Heart right ventricle (tissue), 16 donors: ENCODE measurements at places on chromosomes 7 and 10.
A peak's percentile ranks its signal among the peaks of the same experiment; 100 is the strongest.

- DNase-seq = no peak
Observed at GRCh38 chr7:114916261-114916892, 5.5 kb upstream of the MDFIC start.

DNA sequence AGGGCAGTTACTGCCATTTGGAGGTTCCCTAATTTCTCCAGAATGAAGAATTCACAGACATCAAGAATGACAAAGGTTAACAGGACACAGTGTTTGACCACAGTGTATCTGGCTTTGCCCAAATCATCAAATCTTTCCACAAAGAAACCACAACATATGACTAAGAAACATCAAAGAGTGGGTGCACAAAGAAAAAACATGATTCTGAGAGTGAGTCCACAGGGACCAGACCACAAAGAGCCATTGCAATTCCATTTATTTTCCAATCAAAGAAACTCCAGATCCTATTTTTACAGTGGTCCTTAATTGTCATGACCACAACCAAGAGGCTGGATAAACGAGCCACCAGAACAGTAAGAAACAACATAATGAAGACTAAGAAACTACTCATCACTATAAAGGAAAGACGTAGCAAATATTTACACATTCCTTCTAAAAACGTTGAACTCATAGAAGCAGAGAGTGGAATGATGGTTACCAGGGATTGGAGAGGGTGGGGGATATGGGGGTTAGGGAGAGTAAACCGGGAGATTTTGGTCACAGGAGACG, 286.5 kb downstream of the DOCK4 start:
- DNase-seq = no peak

DNA sequence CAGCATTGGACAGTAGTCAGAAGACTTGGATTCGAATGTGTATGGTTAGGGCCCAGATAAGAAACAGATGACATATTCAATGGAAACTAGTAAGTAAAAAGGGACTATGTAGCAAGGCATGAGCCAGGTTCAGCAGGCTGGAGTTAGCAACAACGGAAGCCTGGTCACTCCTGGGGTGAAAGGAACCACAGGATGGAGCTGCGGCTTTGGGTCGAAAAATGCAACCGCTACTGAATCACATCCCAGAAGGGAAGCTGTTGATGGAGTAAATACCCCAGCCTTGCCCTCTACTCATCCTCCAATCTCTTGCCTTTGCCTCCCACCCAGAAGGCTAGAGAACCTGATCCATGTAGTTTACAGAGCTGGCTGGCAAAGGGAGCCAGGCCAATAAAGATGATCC, 37.5 kb upstream of the EGR2 start:
- no peak for DNase-seq

DNA sequence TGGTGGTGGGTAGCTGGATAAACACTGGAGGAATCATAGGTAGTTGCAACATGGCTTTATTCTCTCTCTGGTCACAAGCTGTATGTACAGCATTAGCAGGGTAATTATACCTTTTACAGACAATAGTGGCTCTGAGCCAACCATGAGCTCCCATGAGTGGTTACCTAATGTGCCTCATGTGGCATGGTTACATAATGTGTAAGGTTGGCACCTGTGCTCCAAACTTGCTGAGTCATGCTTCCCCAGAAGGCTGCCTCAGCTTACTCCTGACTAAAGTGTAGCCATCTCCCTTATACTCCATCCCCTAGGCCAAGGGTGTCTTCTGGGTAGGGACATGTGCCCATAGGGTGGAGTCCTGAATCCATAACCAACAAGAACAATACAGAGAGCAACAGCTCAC, 345.3 kb upstream of the SEMA3C start:
- DNase-seq = no peak

DNA sequence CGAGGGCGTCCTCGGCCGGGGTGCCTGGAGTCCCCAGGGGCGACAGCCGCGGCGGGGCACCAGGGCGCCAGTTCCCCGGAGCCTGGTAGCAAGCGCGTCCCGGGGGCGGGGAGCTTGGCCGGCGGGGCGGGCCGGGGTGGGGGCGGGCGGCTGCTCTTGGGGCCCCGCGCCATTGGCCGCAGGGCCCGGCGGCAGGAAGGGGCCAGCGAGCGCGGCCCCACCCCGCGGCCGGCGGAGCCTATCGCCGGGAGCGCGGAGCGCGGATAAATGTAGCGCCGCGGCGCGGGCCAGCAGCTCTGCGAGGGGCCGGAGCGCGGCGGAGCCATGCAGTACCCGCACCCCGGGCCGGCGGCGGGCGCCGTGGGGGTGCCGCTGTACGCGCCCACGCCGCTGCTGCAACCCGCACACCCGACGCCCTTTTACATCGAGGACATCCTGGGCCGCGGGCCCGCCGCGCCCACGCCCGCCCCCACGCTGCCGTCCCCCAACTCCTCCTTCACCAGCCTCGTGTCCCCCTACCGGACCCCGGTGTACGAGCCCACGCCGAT, at the start of gene HHEX:
Gene HHEX (plus strand): TSS at position 293 of the 548 bp plus-strand sequence. CDS start 32 bp downstream, at position 325.
- DNase-seq = peak; percentile 66
